ENCODE measurements at places on chromosomes 16 and 17.

GRCh38 chr16:12661656-12662172 is 142.0 kb downstream of the CPPED1 start:
- peak; percentile 93 for DNase-seq

DNA sequence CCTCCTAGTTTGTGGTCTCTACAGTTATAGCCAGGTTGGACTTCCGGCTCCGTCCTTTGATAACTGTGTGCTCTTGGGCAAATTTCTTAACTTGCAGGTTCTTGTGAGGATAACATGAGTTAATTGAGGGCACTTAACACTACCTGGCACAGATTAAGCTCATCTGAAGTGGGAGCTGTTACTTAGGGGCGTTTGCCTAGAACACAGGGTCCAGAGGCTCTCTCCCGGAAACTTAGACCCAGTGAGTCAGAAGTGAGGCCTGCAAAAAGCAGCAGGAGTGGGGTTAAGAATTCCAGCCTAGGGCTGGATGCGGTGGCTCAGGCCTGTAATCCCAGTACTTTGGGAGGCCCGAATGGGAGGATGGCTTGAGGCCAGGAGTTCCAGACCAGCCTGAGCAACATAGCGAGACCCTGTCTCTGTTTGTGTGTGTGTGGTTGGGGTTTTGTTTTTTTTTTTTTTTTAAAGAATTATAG is 1.4 kb downstream of the MVP start:
- no peak for DNase-seq

- DNase-seq, result no peak
Observed at GRCh38 chr17:13984956-13985355, 84.3 kb upstream of the COX10 start.

DNA sequence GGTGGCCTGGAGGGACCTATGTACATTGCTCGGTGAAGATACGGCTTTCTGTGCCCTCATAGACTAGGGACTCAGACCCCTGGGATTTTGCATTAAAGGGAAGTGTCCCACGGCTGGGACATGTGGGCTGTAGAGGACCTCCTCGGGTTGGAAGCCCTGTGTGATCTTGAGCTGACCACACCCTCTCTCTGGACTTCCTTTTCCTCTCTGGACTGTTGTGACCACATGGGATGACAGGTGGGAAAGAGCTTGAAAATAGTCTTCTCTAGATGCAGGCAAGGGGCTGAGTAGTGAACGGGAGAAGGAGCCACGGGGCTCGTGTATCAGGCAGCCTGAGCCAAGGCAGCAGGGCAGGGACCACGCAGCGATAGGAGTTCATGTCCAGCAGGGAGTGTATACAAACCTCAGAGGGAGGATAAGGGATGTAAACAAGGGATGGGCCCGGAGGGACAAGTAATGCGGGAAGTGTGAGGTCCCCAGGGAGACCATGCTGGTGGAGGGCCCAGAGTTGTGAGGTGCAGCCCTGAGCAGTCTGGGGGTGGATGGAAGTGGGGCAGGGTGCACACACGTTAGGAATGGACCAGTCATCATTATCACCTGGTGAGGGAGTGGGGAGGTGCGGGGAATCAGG is 4.5 kb upstream of the SLC4A1 start:
- DNase-seq, result no peak

GRCh38 chr17:72602517-72603419 is 481.9 kb downstream of the SOX9 start:
- peak; percentile 78 for DNase-seq

- DNase-seq, result no peak
Observed at GRCh38 chr17:49845321-49845720, 2.5 kb downstream of the TAC4 start.

DNA sequence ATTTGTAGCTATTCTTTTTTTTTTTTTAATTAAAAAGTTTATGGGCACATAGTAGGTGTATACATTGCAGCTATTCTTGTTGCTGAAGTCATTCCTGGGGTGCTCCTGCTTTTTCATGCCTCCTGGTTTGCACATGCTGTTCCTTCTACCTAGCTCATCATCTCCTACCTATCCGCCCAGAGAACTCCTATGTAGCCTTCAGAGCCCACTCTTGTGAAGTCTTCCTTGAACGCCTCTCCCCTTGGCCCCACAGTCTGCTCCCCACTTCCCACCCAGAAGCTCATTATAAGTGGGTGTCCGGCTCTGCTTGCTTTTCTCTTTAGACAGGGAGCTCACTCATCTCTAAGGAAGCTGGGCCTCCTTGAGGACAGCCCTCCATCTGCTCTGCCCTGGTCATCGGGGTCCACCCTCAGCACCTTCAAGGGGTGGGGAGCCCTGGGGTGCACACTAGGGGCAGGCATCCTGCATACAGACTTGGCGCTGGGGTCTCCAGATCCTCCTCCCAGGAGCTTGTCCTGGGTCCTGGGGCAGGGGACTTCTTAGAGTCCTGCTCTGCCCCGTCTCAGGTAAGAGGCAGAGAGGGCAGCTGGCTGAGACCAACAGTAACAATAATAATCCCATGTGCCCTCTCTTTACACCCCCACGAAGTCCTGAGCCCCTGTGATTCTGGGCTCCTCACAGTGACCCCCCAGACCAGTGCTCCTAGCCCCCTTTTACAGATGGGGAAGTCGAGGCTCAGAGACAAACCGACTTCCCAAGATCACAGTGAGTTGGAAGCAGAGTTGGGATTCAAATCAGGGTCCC is 3.5 kb upstream of the B9D1 start:
- DNase-seq, result no peak

DNA sequence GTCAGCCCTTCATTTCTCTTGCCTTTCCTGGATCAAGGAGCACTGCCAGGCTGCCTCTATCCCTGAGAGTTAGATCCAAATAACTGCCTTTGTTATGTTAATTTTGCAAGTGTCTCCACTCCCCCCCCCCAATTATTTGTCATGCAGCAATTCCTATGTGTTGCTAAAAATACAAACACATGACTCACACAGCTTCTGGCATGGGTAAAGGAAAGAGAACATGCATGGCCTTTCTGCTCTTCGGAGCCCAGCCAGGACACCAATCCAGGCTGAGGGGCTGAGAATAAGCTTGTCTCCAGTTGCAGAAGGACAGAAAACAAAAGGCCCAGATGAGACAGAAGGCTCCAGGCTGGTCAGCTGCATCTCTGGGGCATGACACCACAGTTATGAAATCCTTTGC is 148.0 kb upstream of the TNRC6C start:
- no peak for DNase-seq

DNA sequence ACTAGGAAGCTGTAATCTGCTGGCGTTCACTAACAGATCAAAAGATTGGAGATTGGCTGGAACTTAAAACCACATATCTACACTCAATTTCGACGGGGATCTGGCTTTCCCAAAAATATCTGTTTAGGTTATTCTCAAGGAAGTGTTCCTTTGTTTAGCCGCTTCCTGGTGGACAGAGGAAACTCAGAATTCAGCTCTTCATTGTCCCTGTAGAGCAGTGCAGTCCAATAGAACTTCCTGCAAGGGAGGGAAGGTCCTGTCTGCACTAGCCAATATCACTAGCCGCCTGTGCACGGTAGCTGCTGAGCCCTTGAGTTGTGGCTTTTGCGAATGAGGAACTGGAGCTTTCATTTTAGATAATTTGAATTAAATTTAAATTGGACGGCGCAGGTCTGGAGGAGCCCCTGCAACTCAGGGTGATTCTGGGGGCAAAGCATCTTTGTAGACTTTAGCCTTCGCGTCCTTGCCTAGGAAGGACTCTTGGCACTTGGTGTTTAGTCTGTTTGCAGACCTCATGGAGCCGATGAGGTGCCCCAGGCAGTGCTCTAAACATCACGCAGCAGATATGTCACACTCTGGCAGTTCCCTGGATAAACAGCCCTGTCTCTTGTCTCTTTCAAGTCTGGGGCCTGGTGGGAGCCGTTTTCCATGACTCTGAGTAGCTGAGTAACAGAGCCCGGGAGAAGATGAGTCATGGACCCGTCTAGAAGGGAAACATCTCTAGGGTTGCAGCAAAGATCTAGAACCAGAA is 122.2 kb downstream of the CCDC182 start:
- DNase-seq, result no peak

- DNase-seq, result no peak
Observed at GRCh38 chr17:16923904-16924695, 47.8 kb downstream of the TNFRSF13B start.
